ENCODE measurements at places on chromosomes 12 and 14.

DNA sequence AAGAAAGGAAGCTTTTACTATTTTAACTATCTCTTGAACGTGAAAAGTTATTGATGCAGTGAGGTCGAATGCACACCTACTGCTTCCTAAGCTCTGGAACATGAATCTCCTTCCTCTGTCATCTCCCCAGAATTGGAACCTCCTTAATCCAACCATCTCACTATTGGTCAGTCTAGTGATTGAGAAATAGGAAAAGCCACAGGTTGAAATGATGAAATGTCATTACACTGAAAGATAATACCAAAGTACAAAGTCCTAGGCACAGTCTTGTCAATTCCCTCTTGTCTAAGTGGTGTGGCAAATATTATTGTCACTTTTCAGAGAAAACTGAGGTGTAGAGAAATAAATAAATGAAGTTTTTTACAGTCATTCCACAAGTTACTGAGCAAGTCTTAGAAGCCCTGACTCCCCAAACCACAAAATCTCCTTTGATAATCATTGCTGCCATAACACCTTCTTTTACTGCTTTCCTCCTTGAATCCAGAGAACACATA is 19.5 kb upstream of the HIGD1C start:
- DNase-seq, result no peak

DNA sequence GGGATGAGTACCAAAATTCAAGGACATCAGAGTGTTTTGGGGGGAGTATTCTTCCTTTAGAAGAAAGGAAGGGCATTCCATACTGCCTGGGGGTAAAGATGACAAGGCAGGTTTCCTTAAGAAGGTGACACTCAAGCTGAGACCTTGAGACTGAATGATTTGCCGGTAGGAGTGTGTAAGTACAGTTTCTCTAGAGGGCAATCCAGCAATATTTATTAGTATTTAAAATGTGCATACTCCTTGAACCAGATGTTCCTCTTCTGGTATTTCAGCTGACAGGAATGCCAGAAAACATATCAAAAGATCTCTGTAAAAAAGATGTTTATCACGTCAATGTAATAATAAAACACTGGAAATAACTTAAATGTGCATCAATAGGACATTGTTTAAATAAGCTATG is 106.4 kb upstream of the TMCC3 start:
- no peak for DNase-seq

DNA sequence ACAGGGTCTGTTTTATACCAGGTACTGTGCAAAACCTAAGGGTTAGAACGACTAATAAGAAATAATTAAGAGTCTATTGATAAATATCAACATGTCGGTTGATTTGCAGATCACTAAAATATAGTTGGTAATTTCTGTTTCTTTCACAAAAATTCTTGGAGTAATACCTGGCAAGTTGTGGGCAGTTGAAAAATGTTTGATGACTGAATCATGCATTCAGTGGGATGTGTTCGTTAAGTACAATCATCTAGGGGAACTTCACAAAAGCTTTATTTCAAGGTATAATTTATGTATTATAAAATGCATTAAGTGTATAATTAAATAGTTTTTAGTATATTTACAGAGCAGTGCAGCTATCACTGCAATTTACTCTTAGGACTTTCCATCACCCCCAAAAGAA is 120.0 kb downstream of the KCNA5 start:
- DNase-seq, result no peak

DNA sequence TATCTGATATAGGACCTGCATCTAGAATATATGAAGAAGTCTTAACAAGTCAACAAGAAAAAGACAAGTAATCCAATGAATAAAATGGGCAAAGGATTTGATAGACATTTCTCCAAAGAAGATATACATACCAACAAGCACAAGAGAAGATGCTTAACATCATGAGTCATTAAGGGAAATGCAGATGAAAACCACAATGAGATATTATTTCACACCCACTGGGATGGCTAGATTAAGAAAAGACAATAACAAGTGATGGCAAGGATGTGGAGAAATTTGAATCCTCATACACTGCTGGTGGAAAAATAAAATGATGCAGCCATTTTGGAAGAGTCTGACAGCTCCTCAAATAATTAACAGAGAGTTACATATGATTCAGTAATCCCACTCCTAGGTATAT is 502.6 kb downstream of the FUT8 start:
- DNase-seq, result no peak

DNA sequence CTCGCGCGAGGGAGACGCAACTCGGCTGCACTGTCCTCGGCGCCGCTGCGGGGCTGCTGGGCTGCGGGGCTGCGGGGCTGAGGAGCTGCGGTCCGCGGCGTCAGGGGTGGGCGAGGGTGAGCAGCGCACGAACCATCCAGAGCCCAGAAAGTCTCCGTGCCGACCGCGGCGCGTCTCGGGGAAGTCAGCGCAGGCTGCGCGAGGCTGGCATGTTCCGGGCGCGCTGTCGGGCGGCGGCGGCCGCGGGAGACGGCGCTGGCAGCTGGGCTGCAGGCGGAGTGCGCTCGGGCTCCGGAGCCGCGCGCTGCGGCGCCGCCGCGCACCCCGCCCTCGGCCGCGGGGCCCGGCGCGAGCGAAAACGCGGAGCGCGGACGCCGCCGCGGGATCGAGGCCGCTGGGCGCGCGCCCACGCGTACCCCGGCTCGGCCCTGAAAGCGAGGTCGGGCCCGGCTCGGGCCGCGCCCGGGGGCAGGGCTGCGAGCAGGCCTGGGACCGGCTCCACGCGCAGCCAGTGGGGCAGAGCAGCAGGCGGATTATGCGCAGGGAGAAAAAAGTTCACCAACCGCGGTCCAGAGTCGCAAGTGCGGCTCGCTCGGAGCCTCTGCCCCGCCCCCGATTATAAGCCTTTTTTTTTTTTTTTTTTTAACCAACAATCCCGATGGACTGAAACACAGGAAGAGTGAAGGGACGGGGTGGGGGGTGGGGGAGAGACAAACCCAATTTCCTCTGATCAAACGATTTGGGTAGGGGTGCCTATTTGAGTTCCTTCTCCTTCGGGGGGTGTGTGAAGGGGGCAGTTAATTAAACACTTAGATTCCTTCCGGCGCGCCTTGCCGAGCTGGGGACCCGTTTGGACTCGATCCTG is at the start of gene PRICKLE1:
TSS of gene PRICKLE1 (minus strand) at position 282 of the 865 bp plus-strand sequence. CDS start 117,230 bp downstream, outside the sequence.
- no peak for DNase-seq

GRCh38 chr12:120997448-120997847 is 18.8 kb downstream of the C12orf43 start:
- DNase-seq, result no peak

GRCh38 chr12:30485230-30485890 is 210.3 kb downstream of the IPO8 start:
- DNase-seq, result no peak

DNA sequence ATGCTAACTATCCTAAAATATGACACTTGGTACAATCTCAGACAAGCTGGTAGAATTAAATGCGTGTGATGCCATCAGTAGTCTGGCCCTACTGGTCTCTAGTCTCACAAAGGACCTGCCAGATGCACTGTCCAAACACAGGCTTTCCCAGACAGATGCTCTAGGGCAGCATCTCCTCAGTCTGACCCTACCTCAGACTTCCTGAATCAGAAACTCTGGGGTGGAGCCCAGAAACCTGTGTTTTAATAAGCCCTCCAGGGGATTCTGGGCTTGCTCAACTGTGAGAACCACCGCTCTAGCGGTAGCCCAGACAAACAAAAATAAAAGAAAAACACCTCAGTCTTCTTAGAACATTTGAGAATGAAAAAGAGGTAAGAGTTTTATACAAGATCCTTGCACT is 48.0 kb downstream of the BDKRB1 start:
- DNase-seq, result no peak

DNA sequence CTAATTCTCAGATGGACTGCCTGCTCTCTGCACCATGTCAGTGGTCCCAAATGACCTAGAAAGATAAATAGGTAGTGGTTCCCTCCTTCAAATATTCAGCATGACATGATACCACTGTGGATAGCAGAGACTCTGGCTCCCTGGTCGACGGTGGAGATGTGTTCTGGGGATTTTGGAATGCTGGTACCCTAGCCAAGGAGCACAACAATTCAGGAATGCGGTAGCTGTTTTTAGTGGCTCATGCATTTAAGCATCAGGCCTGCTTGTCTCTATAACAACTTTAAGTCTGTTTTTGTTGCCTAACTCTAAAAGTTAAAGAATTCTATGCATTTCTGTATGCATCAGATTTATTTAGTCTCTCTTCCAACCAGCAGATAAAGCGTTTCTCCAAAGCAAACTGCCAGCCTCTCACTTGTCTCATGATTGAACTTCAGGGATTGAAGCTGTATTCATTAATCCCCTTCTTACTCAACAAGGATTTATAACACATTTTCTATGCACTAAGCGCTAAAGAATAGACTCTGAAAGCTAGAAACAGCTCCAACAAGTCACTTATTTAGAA is 164.9 kb upstream of the BMP4 start:
- DNase-seq, result no peak

GRCh38 chr12:56128670-56129205 is 671 bp downstream of the ESYT1 start:
- DNase-seq, result no peak

GRCh38 chr12:100797246-100797645 is 2.7 kb downstream of the ANO4 start:
- no peak for DNase-seq

DNA sequence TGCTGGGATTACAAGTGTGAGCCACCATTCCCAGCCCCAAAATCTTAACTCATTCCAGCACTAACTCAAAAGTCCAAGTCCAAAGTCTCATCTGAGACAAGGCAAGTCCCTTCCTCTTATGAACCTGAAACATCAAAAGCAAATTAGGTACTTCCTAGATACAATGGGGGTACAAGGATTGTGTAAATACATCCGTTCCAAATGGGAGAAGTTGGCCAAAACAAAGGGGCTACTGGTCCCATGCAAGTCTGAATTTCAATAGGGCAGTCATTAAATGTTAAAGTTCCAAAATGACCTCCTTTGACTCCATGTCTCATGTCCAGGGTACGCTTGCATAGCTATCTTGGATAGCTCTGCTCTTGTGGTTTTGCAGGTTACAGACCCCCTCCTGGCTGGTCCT is 94.7 kb upstream of the PPM1H start:
- DNase-seq, result no peak

GRCh38 chr12:123427036-123427769 is 9.3 kb downstream of the RILPL2 start:
- DNase-seq, result no peak

- DNase-seq, result no peak
Observed at GRCh38 chr12:40312982-40313576, 88.3 kb downstream of the LRRK2 start.

DNA sequence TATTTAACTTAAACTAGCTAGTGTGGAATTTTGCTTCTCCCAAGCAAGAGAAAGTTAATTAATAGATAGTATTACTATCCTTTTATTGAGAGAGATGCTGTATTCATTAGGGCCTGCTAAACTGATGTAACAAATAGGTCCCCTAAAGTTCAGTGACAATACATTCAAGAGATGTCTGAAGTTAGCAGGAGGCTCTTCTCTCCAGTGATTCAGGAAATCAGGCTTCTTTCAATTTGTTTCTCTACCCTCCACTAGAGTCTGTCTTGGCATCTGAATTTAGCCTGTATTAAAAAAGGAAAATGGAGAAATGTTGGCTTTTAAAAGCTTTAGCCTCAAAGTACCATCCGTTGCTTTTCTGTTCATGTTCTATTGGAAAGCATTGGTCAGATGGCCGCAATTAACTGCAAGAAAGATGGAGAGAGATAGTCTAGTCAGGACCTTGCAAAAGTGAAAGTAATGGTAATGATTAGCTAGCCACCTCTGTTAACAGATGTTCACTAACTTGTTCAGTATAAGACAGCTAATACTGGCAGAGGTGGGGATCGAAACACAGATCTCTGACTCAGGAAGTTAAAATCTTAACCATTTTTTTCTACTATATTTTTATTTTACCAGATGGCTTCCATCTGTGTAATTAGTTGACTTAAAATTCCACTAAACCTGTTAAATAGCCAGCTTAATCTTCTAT is 786.8 kb downstream of the TMTC2 start:
- DNase-seq, result no peak

GRCh38 chr12:124188561-124189405 is 106.1 kb upstream of the RFLNA start:
- DNase-seq, result no peak

- DNase-seq, result no peak
Observed at GRCh38 chr12:48010366-48010970, 6.2 kb upstream of the COL2A1 start.

- DNase-seq, result no peak
Observed at GRCh38 chr14:91714805-91715204, 17.1 kb downstream of the CATSPERB start.

- DNase-seq, result no peak
Observed at GRCh38 chr12:97754306-97754705, 291.7 kb downstream of the RMST start.

- no peak for DNase-seq
Observed at GRCh38 chr14:46250113-46250703, 401.4 kb downstream of the RPL10L start.

DNA sequence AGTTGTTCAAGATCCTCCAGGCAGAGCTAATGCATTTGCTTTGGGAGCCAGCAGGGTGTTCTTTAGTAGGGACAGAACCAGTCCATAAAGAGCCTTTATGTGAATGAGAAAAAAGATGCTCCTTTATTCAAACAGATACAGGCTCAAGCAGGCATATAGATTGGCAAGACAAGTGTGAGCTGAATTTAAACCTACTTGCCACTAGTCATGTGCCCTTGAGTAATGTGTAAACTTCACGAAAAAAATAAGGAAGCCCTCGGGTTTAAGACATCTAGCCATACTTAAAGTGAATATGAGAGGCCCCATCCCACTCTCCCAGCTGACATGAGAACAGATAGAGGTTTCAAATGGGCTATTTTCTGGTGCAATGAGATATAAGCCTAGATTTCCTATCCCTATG is 43.1 kb upstream of the STRAP start:
- DNase-seq, result no peak

DNA sequence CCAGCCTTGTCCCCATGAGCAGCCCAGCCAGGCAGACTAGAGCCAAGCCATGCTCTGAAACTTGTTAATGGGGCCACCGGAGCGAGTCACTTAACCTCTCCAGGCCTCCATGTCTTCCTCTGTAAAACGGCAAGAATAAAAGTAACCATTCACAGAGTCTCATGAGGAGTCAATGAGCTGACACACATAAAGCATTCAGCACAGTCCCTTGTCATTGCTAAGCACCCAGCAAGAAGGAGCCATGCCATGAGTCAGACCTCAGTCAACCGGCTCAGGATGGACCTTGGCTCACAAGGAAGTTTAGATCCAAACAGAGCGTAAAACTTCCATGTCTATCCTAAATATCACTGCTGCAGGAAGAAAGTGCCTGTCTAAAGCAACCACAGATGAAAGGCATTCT is 10.6 kb downstream of the FICD start:
- DNase-seq, result no peak

GRCh38 chr14:66088656-66089055 is 397.5 kb upstream of the CCDC196 start:
- no peak for DNase-seq

GRCh38 chr12:76003355-76003638 is 28.3 kb downstream of the PHLDA1 start:
- no peak for DNase-seq

GRCh38 chr12:69810870-69811498 is 14.0 kb upstream of the MYRFL start:
- DNase-seq, result no peak

DNA sequence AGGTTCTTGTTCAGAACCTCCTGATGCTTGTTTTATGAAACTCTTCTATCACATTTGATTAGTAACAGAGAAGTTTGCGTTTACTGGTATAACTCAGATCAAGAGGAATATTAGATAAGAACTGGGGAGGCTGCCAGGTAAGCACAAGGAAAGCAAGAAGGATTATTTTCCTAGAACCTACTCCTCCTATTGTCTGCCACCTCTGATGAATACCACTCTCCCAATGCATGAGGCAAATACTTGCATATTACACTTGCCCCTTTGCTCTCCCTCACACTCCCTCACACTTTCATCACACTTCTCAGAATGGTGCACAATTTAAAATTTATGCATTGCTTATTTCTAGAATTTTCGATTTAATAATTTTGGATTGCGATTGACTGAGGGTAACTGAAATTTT is 43.6 kb downstream of the LIN7A start:
- DNase-seq, result no peak
